ENCODE measurements at places on chromosomes 5 and 9. TPM values are rescaled to one million over a fixed set of nuclear protein-coding genes. Genes with fewer than 3 reads are reported as not detected.

Gene INSYN2B
- 0.06 TPM for total RNA-seq

Gene IFNK
- total RNA-seq, result not detected

Gene PCDHAC2
- total RNA-seq, result 1.9 TPM

Gene AHRR
- total RNA-seq, result 0.34 TPM

- no peaks in the 10 kb centered on the region for H3K27me3 ChIP-seq
- H3K4me1 ChIP-seq, result no peaks in the 10 kb centered on the region
- no peak overlapping the region for H3K27ac ChIP-seq
- H3K36me3 ChIP-seq, result no peaks in the 10 kb centered on the region
- H3K4me3 ChIP-seq, result no peak overlapping the region
Observed at GRCh38 chr5:60076746-60077145, 183.2 kb upstream of the PDE4D start.

DNA sequence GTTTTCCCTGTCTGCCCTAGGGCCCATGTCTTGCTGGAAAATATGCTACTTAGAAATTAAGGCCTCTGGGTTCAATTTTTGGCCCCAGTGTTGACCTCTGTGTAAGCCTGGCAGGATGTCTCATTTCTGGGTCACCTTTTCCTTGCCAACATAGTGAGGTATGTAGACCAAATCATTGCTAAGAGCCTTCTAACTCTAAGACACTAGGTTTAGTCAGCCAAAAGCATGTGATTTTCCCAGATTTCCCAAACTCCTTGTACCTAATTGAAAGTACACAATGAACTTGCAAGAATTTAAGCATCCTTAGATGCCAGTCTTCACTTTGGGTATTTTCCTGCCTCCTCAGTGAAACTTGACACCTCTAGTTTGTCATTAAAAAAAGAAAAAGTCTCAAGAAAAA lies 77.0 kb downstream of the GALNT10 start:
- H3K4me3 ChIP-seq, result no peak overlapping the region
- H3K36me3 ChIP-seq, result no peaks in the 10 kb centered on the region
- DNase-seq, result no peak

DNA sequence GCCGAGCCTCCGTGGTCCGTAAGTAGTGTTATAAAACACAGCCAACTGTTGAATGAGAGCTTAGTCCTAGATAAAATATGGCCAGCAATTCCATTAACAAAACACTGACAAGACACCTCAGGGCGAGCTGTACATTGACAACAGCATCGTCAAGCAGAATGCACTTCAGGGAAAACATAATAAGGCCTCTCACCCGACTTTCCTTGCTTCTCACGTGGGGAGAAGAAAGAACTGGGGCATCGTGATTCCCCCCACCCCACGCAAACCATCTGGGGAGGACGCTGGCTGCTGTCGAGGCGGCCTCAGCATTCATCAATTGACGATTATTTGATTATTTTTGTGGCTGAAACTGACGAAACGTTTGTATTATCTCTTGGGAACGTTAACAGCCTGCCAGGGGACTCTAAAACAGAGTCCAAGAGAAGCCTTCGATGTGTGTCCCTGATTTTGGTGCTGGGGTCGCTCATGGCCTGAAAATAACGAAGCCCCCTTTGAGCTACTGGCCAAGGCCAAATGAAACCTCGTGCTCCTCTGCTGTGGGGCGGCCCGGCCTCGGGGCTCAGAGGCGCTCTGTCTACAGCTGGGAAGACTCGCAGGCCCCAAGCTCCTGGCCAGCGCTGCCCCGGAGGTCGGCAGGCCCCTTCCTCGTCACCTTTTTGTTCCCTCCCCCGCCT lies 464 bp downstream of the GDF9 start:
- H3K27me3 ChIP-seq, result no peaks in the 10 kb centered on the region
- peaks cover 11% of the 10 kb centered on the region for H3K4me1 ChIP-seq
- DNase-seq, result no peak
- H3K27ac ChIP-seq, result peak overlapping the region; percentile 80

- H3K27me3 ChIP-seq, result no peaks in the 10 kb centered on the region
- no peak overlapping the region for H3K4me3 ChIP-seq
- no peak for DNase-seq
- H3K4me1 ChIP-seq, result no peaks in the 10 kb centered on the region
Observed at GRCh38 chr5:2529371-2530092, 221.9 kb downstream of the IRX2 start.

DNA sequence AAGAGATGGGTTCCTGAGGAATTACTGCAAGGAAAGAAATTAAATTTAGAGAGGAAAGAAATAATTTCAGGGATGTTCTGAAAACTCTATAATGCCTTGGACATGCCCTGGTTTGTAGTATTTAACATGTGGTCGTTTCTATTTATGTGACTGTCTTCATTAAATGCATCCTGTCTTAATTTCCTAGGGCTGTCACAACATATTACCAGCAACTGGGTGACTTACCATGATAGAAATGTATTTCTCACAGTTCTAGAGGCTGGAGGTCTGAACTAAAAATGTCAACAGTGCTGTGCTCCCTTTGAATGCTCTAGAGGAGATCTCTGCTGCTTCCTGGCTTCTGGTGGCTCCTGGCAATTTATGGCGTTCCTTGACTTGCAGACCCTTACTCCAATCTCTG lies 287.7 kb downstream of the FBXL7 start:
- H3K4me3 ChIP-seq, result no peak overlapping the region
- DNase-seq, result no peak
- H3K4me1 ChIP-seq, result peaks cover 7% of the 10 kb centered on the region
- no peaks in the 10 kb centered on the region for H3K36me3 ChIP-seq
- no peak overlapping the region for H3K27ac ChIP-seq

GRCh38 chr9:114921171-114921570 lies 9.2 kb downstream of the TNFSF8 start:
- H3K27me3 ChIP-seq, result peaks cover 95% of the 10 kb centered on the region
- no peak overlapping the region for H3K27ac ChIP-seq
- no peaks in the 10 kb centered on the region for H3K36me3 ChIP-seq
- H3K4me3 ChIP-seq, result no peak overlapping the region
- no peak for DNase-seq
- H3K4me1 ChIP-seq, result no peaks in the 10 kb centered on the region

GRCh38 chr9:100084128-100084453 lies 14.7 kb downstream of the ERP44 start:
- H3K36me3 ChIP-seq, result no peaks in the 10 kb centered on the region
- H3K27me3 ChIP-seq, result no peaks in the 10 kb centered on the region
- no peak for DNase-seq
- H3K4me1 ChIP-seq, result peaks cover 4% of the 10 kb centered on the region
- no peak overlapping the region for H3K27ac ChIP-seq

GRCh38 chr5:158593925-158594324 lies 505.8 kb downstream of the EBF1 start:
- no peaks in the 10 kb centered on the region for H3K27me3 ChIP-seq
- no peak for DNase-seq
- no peak overlapping the region for H3K4me3 ChIP-seq
- no peaks in the 10 kb centered on the region for H3K36me3 ChIP-seq
- no peak overlapping the region for H3K27ac ChIP-seq

DNA sequence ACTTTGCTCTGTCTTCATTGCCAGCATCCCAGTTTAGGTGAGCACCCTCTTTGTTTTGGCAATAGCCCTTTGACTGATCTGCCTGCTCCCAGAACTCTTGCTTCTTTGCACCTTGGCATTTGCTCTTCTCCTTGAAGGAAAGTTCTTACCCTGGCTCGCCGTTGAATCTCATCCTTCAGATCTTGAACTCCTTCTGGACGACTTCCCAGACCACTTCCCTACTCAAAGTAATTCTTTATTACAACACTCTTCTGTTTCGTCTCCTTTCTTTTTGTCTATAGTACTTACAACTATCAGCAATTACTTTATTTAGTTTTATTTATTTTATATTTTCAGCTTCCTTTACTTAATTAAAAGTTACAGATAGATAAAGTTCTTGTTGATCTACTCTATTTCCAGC lies 1510.1 kb downstream of the MAT2B start:
- no peaks in the 10 kb centered on the region for H3K36me3 ChIP-seq
- DNase-seq, result no peak
- no peak overlapping the region for H3K4me3 ChIP-seq
- H3K27me3 ChIP-seq, result no peaks in the 10 kb centered on the region
- no peak overlapping the region for H3K27ac ChIP-seq
- H3K4me1 ChIP-seq, result no peaks in the 10 kb centered on the region

All from neural progenitor cell (in vitro differentiated cells).